Activated CD4-positive, alpha-beta T cell treated with anti-CD3 and anti-CD28 coated beads, Interleukin-2, Interleukin-4, amounts not matched to agents 100 ng/mL and 50 ng/mL, durations not matched to agents 16 hours and 8 hours (primary cell): ENCODE measurements at places on chromosomes 3 and 15.

DNA sequence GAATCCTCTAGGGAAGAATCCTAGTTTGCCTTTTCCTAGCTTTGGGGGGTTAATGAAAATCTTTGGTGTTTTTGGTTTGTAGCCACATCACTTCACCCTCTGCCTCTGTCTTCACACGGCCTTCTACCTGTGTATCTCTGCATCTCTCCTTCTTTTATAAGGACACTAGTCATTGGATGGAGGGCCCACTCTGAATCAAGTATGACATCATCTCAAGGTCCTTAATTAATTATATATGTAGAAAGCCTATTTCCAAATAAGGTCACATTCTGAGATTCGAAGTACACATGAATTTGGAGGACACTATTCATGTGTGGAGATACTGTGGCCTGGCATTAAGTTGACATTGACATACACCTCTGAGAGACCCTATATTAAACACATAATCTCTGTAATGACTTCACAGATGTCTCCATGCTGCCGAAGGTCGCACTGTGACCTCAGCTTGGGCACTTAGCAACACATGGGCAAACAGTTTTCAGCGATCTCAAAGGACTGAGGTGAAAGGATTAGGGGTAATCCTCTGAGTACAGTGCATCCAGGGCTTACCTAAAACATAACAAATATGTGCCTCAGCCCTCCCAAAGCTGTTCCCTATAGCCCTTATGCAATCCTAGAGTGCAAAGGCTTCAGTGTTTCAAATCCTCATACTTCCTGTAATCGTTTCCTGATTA lies 446.0 kb downstream of the FGF12 start:
- no peak for DNase-seq

DNA sequence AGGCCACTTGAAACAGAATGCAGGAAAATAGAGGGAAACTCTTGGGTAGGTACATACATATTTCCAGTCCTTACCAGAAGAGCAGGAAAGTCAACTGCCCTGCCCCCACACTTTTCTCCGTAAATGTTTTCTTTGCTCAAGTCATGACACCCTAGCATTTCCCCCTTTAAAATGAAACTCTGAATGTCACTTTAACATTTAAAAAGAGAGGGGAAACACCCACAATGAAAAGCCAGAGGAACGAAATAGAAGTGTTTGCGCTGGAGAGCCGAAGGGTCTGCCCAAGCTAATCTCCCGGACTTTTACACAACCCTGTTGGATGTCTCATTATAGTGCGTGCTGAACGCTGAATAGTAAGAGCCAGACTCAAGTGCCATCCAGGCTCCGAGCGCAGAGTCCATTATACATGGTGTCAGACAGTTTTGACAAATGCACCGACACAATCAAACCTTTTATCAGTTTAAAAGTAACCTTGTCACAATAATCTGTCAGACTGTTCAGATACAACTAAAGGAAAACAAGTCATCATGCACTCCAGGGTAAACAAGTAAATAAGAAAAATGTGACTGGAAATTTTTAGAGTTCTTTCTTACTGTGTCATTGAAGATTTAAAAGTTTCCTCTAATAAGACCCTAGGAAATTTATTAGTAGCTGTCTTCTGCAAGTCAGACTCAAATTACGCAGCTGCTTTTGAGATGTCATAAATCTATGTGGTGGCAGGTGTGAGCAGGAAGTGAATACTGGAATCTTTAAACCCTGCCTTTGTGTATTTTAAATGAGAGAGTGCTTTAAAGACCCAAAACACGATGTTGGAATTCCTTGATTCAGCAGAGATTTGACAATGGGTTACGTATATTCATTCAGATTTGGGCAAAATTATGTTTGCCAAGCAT lies 159.8 kb downstream of the RBMS3 start:
- no peak for DNase-seq

DNA sequence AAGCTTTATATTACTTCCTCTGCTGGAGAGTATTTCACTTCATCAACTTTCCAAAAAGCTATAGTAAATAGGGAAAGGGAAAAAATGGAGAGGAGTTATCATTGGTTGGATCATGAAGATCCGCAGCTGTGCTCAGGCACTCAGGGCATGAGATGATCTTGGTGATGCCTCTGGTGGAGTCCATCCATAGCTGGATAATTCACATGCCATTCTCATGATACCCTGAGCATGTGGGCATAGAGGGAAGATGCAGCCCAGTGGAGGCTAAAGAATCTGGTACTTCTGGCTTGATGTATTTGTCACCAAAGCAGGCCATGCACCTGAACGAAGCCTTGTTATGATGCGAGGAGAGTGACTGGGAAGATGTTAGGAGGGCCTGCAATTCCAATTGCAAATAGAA lies 150.2 kb downstream of the CHST2 start:
- no peak for DNase-seq

GRCh38 chr3:117473981-117474538 lies 764.5 kb downstream of the TUSC7 start:
- no peak for DNase-seq

DNA sequence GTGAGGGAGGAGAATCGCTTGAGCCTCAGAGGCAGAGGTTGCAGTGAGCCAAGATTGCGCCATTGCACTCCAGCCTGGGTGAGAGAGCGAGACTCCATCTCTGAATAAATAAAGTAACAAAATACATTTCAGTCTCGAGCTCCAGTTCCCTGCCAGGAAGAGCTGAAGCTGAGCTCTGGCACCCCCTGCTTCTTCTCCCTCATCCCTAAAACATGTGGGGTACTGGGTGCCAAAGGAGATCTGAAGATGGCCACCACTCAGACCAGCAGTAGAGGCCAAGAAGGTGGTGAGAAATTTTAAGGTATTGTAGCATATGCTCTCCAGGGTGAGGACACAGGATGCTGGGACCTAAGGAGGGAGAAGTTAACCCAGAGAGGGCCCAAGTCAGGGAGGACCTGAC lies 75.0 kb upstream of the CGNL1 start:
- no peak for DNase-seq

GRCh38 chr3:26104851-26105251 lies 315.0 kb downstream of the OXSM start:
- no peak for DNase-seq
